ENCODE measurements at places on chromosomes 5 and 9.

DNA sequence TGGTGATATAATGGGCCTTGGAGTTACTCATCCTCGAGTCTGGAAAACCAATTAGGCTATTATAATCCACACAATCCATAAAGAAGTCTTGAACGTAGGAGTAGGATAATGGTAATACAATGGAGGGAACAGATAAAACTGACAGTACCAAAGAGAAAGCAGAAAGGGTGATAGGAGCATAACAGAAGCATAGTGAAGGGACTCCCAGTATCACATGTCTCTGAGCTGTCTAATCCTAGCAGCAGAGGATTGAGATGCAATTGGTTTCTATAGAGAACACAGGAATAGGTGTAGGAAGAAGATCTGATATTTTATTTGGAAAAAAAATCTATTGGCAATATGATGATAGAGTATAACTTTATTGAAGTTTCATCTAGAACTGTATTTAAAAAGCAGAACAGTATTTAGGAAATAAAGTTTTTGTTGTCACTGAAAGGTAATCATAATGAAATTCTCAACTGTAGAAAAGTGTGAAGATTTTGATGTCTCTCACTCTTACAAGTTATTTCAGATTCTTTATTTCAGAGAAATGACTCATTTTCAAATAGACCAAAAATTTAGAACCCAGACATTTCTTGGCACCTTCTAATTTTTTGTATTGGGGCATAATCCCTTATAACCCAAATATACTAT, 25.4 kb downstream of the SRFBP1 start:
- DNase-seq, result no peak

- no peak for DNase-seq
These were observed 123.5 kb downstream of the SCAMP1 start for GRCh38 chr5:78483809-78484521.

GRCh38 chr9:120936011-120936763, 9.6 kb upstream of the TRAF1 start:
- peak; percentile 45 for DNase-seq

DNA sequence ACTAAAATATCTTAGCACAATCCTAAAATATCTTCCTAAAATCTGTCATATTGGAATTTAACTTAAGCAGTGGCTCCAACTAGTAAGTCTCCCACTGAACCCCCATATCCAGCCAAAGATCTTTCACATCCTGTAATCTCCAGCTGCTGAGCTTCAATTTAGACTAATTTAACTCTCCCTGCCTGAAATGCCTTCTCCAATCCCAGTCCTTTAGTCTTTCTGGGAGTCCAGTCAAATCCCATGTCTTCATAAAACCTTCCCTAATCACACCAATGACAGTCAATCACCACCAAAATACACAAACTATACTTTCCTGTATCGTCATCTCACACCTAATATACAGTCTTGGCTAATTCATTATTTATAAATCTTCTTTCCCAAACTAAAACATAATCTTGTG, 607 bp upstream of the KLHL3 start:
- DNase-seq, result no peak

DNA sequence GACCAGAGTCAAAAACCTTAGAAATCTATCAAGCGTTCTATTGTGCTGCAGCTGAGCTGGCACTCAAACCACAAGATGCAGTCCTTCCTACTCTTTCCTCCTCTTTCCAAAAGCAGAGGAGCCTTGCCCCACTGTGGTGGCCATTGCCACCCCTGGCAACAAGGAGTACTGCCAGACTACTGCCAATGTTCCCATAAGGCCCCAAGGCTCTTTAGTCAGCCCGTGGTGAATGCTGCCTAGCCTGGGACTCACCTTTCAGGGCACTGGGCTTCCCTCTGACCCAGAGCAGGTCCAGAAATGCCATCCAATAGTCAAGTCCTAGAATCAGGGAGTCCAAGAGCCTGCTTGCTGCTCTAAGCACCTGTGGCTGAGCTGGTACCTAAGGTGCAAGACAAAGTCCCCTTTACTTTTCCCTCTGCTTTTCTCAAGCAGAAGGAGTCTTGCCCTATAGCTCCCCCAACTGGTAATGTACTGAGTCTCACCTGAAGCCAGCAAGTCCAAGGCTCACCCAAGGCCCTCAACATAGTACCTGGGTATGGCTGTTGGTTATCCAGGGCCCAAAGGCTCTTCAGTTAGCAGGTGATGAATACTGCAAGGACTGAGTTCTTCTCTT, 219.4 kb downstream of the ATPSCKMT start:
- DNase-seq, result no peak

- DNase-seq, result no peak
These were observed 70.5 kb downstream of the APBA1 start for GRCh38 chr9:69601698-69602097.

DNA sequence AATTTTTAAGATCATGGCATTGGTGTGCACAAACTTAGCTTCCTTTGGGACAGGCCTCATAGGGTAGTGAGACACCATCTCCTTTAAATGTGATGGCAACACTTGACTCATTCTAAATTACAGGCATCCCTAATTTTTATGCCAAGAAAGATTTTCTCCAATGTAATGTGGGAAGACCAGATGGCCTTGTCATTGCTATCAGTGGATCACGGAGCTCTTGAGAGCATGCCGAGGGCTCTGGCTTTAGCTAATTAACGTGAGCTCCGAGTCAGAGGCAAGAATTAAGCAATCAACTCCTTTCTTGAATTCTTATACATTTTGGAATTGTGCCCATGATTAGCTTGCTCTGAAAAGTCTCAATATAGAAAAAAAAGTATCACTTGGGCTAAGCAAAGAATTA, 215.8 kb downstream of the LRRC70 start:
- DNase-seq, result no peak

DNA sequence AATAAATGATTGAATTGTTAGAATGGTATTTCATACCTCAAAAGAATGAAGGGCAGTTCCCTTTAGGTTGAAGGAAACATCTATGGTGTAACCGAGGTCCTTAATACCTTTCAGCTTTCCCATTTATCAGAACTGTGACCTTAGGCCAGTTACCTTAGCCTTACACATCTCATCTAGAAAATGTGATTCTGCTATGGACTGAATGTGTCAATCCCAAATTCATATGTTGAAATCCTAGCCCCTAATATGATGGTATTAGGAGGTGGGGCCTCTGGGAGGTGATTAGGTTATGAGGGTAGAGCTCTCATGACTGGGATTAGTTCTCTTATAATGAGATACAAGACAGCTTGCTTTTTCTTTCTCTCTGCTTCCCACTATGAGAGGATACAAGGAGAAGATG, 441.9 kb downstream of the PLK2 start:
- no peak for DNase-seq

DNA sequence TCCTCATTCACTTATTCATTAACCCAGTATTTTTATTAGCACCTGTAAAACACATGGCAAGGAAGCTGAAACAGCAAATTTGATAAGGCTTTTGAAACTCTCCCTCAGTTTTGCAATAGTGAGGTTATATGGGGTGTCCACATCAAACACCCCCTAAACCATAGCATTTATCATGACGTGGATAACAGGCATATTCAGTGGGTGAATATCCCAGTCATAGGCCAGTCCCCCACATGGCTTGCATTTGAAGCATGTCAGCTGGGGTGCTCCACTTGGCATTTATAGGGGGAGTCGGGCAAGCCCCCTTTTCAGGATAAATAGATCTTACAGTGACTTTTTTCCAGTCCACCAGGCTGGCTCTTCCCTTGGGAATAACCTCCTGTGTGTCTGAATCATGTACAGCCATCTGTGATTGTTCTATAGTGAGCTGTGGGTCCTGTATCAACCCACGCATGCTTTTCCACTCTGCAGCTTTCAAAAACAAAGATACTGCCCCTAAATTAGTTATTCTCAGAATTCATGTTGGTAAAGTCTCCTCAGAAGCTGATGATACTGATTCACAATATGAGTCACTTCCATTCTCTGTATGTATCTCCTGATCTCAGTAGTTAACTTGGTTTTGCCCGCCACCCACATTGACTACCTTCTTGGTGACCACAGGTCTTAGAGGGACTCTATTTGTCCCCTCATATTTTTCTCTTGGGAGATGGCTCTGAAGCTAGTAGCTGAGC, 84.4 kb upstream of the SPIN1 start:
- no peak for DNase-seq

GRCh38 chr9:128275198-128276007, at the start of gene GOLGA2:
Gene GOLGA2 (minus strand): TSS chr9:128276007. CDS start chr9:128275976, 31 bp downstream.
- DNase-seq, result no peak

- no peak for DNase-seq
These were observed 10.9 kb upstream of the GADD45G start for GRCh38 chr9:89593727-89594427.

DNA sequence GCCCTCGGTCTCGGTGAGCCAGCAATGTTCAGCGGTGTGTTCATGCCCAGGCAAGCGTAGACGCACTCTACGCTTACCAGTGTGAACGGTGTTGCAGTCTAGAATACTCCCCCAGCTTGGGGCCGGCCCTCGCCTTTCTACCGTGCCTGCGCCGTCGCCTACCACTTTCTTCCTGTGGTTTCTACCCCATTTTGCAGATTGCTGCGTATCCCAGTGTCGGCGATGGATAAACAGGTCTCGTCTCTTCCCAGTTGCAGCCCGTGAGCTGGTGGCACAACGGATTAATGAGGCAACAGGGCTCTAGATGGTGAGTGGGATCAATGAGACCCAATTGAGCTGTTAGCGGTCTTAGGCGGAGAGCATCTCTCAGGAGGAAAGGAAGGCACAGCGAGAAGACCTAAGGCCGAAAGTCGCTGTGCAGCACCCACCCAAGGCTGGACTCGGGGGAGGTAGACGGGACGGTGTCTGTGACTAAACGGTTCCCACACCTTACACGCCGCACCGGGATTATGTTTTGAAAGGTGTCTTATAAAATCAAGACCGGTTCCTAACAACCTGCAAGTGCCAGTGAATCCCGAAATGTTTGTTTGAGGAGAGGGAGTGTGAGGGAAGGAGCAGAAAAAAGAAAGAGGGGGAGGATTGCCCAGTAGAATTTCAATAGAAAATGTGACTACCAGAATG, 5.8 kb downstream of the OTP start:
- no peak for DNase-seq

- no peak for DNase-seq
These were observed 338.4 kb downstream of the DNAH5 start for GRCh38 chr5:13606051-13606450.

GRCh38 chr9:122816163-122816867, 12.1 kb downstream of the PDCL start:
- no peak for DNase-seq

- DNase-seq, result no peak
These were observed 112.9 kb downstream of the SLC1A3 start for GRCh38 chr5:36719282-36719681.

DNA sequence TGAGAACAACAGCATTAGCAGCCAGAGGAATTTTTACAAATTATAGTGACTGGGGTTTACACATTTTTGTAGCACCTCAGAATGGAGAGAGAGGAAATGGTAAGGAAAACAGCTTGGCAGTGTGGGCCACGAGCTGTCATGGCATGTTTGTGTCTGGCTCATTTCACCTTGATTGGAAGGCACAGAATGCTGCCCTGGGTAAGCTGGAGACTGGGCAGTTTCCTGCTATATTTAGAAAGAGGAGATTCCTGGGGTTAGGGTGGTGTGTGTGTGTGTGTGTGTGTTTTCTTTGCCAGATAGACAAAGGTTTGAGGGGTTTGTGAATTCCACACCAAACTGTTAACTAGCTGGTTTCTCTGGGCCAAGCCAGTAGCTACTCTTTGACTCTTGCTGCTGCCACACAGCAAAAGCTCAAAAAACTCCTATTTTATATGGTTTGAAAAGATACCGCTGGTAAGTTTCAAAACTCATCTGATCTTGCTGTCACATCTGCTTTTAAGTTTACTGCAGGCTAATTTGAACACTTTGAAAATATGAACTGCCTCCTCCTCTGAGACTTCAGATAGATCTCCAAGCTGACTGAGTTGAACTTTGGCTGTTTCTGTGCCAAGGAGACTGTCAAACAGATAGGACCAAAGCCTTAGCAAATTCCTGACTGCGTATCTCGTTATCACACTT, 9.1 kb downstream of the ARHGAP26 start:
- DNase-seq, result no peak

- no peak for DNase-seq
These were observed 163.1 kb downstream of the AOPEP start for GRCh38 chr9:94889628-94890027.

DNA sequence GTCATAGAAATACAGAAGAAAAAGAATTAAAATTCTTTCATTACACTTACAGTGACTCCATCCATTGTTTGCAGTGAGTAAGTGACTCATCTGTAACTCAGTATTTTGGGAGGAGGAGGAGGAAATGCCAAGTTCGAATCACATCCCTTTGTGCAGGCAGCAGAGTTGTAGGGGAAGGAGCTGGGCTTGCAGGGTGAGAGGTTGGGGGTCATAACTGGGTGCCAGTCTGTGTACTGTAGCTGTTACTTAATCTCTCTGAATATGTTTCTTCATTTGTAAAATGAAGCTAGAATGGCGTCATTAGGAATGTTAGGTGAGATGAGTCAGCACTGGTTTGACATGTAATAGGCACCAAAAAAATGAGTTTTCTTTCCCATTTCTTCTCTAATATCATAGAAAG, 235.7 kb upstream of the ADAMTSL1 start:
- no peak for DNase-seq

DNA sequence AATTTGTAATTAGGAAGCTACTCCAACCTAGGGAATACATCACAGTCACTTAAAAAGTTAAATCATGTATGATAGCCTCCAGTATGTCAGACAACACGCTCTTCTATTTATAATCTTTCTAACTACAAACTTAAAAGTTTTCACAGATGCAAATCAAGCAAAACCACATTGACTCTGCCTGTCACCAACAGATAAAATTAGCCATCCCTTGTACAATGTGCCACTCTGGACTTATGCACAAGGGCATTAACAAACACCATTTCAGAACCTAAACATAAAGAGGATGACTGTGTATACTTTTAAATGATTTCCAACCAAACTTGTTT, 14.7 kb downstream of the ERP44 start:
- DNase-seq, result no peak
